Caudate nucleus (tissue), 63 donors: ENCODE measurements at places on chromosomes 6 and 20.

GRCh38 chr6:144150710-144151657 lies 667 bp downstream of the STX11 start:
- no peak for DNase-seq

DNA sequence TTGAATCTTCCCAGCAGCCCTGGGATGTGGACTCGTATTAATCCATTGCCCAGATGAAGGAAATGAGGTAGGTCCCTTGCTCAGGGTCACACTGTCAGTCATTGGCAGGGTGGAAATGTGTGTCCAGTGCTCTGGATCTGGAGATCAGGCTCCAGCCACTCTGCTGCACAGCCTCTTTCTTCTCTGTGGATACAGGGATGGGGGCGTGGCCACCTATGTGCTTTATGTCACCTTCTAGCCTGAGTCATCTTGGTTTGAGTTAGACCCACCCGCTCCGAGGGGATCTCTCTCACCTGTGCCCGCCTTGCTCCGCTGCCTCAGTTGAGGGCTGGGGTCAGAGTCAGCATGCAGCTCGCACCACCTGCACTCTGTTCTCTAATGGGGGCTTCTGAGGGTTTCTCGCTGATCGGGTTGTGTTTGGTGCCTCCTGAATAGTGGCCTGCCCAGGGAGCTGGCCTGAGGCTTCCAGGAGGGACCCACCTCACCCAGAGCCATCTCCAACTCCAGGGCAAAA lies 80.0 kb downstream of the TCP11 start:
- no peak for DNase-seq

DNA sequence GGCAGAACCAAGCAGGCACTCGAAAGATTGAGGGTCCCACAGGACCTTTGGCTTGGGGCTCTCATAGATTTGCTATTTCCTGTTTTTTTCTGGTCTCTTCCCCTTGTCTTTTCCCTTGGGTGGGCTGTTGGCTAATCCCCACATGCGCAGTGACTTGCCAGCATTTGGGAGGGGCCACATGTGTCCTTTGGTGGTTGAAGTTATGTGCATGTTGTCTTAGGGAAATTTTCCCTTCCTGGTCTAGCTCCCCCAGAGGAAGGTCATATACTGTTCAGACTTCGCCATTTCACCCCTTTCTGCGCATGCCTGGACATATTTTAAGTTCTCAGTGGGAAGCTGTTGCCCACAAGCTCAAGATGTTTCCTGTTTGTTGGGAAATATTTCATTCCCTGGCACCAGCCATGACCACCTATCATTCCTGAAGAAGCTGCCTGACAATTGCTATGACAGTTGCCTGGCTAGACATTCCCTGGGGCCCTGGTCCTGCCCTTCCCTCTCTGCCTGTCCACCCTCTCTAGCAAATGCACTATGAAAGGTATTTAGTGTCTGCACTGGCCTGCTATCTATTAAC lies 156.2 kb upstream of the THBS2 start:
- no peak for DNase-seq

DNA sequence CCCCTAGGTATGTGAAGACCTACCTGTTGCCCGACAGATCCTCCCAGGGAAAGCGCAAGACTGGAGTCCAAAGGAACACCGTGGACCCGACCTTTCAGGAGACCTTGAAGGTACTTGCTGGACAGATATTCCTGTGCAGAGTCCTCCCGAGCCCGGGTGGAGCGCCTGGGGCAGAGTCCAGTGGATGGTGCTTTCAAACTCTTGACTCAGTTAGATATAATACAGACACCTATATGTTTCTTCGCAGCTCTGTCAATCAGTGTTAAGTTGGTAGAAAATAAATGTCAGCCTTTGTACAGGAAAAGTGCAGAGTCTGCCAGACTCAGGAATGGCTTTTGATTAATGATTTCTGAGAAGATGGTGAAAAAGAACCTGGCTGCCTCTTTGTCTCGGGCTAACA lies 67.2 kb downstream of the EZR start:
- DNase-seq, result no peak

- DNase-seq, result no peak
Observed at GRCh38 chr6:44363377-44363926, 21.0 kb downstream of the SPATS1 start.

GRCh38 chr20:16147216-16147615 lies 426.0 kb downstream of the KIF16B start:
- DNase-seq, result no peak

DNA sequence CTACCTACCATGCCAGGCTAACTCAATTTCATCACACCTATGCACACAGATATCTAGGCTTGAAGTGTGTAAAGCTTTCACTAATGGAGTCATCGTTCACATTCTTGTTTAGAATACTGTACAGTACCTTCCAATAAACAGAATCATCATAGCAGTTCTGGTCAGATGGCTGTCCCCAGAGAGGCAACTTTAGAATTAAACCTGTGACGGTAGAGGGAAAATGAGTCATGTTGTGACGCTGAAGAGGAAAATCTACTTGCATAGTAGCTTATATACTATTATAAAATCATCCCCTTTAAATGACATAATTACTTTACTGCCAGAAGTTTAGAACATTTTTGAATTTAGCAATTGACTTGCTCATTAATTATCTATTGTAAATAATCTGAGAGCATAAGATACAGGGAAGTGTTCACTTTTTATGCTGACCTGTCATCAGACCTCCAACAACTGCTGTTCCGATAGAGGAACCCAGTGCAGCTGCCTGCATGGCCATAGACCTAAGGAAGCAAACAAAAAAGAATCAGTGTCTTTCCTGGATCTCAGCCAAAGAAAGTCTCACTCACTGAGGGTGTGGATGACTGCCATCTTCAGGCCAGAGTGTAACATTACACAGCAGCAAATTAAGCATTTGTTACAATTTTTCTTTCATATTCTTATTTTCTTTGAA lies 29.8 kb downstream of the RHAG start:
- no peak for DNase-seq

- no peak for DNase-seq
Observed at GRCh38 chr6:166822609-166823008, 133.7 kb downstream of the RNASET2 start.

DNA sequence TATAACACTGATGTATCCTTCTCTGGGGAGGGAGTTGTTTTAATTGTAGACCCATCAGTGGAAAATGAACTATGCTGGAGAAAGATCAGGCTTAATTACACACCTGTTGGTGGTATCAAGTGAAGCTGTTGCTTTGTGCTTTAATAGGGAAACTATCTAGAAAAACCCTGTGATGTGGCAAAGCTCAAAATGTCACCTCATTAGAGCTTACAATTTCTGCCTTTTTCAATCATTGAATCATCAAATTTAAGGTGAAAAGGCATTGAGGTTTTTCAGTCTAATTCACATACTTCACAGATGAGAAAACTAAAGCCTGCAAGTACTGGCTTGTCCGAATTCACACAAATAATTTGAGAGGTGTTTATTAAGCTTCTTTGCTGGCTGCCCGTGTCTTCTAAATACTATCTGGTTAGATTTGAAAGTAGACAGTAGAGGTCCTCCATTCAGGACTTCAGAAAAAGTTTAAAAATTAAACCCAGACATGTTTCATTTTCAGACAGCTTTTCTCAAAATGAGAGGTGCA lies 143.3 kb upstream of the MAP3K7 start:
- no peak for DNase-seq

DNA sequence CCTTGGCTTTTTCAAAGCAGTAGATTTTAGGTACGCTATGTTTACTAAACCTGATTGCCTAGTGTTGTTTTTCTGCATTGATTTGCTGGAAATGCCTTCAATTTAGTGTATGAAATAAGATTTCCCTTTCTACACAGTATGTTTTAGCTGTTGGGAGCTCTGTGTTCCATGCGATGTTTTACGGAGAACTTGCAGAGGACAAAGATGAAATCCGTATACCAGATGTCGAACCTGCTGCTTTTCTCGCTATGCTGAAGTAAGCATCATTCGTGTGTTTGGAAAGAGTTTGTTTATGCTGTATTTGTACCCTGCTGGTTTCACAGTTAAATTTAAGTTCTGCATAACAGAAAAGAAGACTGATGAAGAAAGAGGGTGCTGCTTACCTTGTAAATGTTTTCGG lies 1.9 kb downstream of the BTBD3 start:
- DNase-seq, result no peak

GRCh38 chr6:125728739-125729138 lies 20.7 kb upstream of the HEY2 start:
- DNase-seq, result no peak

- DNase-seq, result no peak
Observed at GRCh38 chr6:28424163-28424562, 19.1 kb downstream of the ZSCAN23 start.

DNA sequence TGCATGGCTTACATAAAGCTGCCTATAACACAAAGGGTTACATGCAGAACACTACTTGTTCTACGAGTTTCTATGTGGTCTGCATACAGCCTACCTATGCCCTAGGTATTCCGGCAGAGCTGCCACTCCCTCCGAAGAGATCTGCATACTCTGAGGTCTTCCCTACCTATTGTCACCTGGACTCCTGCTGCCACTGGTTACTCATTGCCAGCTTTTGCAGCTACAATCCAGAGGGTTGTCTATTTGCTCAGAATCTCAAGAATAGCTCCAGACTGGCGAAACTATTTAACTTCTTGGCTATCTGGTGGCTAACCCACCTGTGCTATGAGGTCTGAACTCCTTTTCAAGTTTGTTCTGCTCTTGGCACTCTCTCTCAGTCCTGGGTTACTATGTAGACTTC lies 323.3 kb downstream of the BMP2 start:
- no peak for DNase-seq

GRCh38 chr6:158487495-158487894 lies 72.4 kb upstream of the TMEM181 start:
- no peak for DNase-seq

DNA sequence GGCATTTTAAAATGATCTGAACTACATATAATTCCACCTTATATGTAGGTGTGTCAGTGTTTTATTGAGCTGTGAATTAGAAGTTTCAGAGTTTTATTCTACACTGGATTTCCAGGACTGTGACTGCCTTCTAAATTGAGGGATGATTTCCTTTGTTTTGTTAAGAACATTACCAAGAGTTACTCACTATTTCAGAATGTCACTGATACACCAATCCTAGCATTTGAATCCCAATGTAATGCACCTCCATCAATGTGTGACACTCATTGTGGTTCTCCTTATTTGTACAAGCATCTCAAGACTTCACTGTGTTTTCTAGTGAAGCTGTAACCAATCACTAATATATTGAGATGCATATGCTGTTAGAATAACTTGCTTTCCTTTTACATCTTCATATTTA lies 86.8 kb downstream of the PLCB1 start:
- DNase-seq, result no peak

- no peak for DNase-seq
Observed at GRCh38 chr6:3176562-3177355, 19.4 kb upstream of the TUBB2A start.

DNA sequence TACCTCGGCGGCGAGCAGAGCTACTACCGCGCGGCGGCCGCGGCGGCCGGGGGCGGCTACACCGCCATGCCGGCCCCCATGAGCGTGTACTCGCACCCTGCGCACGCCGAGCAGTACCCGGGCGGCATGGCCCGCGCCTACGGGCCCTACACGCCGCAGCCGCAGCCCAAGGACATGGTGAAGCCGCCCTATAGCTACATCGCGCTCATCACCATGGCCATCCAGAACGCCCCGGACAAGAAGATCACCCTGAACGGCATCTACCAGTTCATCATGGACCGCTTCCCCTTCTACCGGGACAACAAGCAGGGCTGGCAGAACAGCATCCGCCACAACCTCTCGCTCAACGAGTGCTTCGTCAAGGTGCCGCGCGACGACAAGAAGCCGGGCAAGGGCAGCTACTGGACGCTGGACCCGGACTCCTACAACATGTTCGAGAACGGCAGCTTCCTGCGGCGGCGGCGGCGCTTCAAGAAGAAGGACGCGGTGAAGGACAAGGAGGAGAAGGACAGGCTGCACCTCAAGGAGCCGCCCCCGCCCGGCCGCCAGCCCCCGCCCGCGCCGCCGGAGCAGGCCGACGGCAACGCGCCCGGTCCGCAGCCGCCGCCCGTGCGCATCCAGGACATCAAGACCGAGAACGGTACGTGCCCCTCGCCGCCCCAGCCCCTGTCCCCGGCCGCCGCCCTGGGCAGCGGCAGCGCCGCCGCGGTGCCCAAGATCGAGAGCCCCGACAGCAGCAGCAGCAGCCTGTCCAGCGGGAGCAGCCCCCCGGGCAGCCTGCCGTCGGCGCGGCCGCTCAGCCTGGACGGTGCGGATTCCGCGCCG lies 994 bp downstream of the FOXC1 start:
- no peak for DNase-seq

- DNase-seq, result no peak
Observed at GRCh38 chr20:3788685-3789155, 2.2 kb upstream of the CENPB start.

DNA sequence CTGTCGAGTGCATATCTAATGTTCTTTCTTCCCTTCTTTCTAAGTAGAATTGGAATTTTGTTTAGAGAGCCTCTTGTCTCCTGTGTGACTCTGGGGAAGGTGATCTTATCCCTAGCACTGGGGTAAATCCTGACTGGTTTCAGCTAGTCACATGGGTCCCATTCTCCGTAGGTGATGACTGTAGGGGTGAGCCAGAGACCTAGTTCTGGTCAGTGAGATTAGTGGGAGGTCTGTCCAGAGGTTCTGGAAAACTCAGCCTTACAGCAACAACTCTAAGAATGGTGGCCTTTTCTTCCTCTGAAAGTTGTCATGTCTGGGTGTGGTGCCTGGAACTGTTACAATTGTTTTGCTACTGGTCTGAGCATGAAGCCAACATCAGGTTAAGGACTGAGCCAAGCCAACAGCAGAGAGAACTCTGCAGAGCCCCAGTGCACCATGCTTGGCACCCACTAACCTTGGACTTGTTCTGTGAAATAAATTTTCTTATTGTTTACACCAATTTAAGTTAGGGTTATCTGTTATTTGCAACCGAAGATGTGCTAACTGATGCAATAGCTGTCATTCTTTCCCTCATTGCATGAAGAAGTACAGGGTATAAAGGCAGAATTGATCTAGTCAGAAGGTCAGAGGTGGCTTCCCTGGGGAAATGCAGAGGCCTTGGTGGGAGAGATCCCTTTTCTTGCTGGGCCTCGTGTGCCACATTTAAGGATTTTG lies 56.8 kb upstream of the TULP4 start:
- no peak for DNase-seq

DNA sequence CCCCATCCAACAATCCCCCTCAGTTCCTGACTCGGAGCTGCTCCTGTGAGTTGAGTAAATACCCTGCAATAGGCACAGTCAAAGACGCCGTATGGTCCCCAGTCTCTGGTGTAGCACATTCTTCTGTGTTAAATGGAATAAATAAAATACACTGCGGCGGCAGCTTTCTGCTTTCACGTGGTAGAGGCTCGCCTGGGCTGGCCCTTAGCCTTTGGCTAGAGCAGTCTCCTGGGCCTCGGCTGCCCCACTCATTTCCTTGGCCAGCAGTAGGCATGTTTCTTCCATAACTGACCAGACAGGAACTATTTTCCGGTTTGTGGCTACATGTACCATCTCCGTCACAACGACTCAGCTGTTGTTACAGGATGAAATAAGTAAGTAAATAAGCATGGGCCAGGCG lies 20.7 kb downstream of the SERPINB6 start:
- DNase-seq, result no peak

DNA sequence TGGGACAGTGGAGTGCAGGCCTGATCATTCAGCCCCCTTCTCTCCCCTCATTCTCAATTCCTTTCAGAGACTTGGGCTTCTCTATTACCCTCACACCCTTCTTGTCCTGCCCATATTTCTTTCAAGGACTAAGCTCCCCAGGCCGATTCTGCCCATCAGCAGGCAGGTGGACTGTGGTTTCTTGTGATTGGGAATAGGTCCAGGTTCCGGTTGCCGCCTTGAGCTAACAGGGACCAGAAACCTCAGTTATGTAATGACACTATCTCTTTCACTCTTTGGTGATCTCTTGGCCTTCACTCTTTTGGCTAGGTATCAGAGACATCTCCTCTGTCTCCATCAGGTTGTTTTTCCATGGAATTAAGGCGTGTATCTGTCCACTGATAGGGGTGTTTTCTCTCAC lies 6.5 kb downstream of the MUCL3 start:
- DNase-seq, result no peak
